ENCODE measurements at places on chromosomes 6 and 20. TPM values are rescaled to one million over a fixed set of nuclear protein-coding genes. Genes with fewer than 3 reads are reported as not detected.

DNA sequence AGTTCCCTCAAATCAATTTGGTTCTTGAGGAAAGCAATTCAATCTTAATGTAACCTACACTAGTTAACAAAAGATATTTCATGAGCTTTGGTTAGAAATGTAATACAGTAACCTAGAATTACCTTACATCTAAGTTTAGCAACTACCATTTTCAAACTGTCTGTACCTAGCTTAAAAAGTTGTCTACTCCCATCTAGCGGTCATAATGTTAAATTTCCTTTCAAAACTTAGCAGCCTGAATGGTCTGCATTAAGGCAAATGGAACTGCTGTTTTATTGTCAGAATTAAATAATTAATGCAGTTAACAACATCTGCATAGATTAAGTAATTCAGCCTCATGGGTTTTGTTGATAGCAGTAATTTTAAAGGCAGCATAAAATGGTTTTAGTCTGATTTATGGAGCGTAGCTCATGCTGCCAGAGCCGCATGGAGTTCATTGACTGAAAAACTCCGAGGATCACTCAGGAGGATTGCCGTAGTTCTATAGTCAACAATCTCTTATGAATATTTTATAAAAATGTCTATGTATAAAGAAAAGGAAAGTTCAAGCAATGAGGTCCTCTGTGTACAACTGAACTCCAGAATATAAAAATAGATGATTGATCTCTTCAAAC, 485.4 kb upstream of the MANEA start:
- DNase-seq, result no peak

DNA sequence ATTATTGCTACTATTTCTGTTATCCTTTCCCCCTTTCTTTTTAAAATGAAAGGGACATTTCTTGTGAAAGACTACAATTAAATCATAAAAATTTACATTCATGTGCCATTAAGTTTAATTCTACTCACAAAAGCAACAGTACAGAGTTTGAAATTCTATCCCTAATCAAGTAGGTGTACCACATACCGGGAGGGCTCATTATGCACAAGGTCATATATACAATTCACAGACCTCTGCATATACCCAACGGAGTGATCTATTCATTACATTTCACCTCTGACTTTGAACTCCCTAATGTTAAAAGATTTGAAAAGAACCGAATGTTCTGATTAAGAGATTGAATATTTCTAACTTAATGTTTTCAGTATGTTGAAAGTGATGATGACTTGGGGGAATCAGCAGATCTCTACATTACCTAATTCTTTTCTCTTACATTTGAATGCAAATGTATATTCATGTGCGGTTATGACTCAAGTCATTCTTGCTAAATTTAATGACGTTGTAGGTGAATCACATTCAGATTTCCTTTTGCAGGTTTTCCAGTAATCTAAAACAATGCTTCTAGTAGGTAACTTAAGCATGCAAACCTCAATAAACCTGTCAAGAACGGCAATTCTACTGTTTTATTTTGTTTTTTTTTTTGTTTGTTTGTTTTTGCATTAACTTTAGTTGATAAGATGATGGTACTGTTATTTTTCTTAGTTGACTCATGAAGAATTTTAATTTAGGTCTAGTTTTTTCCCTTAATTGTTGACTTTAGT, 7.3 kb downstream of the EYA4 start:
- DNase-seq, result no peak

Gene ENPP3
- 0.72 TPM for total RNA-seq

DNA sequence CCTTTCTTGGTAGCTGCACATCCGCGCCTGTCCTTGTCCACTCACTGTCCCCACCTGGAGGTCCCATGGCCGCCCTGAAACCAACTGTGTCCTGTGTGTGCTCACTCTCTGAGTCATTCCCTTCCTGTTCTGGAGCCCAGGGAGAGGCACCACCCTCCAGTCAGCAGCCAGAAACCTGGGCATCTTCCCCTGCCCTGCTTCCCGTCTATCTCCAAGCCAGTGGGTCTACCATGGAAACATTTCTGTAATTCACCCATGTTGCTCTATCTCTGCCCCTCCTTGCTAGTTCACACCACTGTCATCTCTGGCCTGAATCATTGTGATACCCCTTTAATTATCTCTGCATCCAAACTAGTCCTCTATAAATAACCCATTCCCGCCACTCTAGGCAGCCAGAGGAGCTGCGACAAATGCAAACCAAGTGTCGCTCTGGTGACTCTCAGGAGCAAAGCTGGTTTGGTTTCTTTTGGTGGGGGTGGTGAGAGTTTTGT, 28.8 kb upstream of the SYNJ2 start:
- DNase-seq, result no peak

- DNase-seq, result no peak
These were observed 90.5 kb upstream of the PRSS16 start for GRCh38 chr6:27156874-27157458.

DNA sequence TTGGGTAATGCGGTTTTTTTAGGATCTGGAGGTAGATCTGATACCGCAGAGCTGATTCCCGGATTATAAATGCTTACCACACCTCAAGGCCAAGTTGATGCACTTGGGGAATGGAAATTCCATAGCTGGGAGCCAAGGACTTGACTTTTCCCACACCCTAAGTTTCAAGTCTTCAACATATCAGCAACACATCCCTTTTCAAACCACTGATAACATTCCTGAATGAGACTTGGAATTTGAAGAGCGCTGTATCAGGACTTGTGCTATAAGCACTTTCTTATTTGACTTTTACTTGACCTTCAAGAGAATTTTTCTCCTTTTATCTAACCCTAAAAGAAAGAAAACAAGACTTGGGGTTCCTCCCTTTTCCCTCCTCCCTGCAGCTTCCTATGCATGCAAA, 90.6 kb upstream of the NAA20 start:
- DNase-seq, result no peak

Gene PDE7B
- total RNA-seq, result 0.48 TPM

Data from suprapubic skin (tissue), 4 donors.